ENCODE measurements at places on chromosomes 2 and 18.

- no peak for DNase-seq
Measured at GRCh38 chr2:223101340-223102039, 49.5 kb downstream of the KCNE4 start.

DNA sequence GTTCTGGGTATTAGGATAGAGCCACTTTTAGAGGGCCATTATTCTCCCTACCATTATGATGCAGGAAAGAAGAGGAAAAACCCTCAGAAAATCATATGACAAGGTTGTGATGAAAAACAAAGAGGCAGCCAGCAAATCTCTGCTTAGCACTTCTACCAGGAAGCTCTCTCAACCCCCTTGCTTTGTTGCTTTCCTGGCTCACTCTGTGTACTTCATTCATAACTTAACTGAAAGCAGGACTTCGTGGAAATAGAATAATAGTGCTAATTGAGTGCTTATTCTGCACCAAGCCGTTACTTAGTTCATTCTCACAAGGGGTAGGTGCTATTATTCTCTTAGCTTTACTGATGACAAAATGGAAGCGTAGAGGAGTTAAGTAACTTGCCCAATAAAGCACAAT lies 354.1 kb downstream of the HRH4 start:
- DNase-seq: no peak

DNA sequence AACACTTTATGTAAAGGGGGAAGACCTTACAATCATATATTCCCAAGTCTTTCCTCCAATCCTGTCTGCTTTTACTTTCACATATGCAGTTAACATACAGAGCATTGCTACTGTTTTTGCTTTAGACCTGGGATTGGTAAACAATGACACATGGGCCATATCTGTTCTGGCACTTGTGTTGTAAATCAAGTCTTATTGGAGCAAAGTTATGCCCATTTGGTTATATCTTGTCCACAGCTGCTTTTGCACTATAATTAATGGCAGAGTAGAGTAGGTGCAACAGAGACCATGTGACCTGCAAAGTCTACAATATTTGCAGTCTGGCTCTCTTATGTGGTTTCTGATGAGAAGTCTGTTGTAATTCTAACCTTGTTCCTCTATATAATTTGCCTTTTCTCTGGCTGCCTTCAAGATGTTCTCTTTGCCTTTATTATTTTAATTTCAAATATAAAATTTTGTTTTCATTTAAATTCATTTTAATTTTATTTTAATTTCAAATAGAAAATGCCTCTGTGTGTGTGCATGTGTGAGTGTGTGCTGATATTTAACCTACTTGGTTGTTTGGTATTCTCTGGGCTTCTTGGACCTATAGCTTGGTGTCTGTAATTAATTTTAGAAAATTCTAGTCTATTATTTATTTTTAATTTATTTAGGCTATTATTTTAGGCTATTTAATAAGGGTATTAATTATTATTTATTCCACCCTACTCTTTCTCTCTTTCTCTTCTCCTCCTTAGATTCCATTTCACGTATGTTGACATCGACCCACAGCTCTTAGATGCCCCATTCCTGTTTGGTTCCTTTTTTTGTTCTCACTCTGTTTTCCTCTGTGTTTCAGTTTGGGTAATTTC lies 16.8 kb upstream of the LPIN1 start:
- DNase-seq: no peak

GRCh38 chr2:209726311-209726710 lies 45.3 kb upstream of the UNC80 start:
- no peak for DNase-seq
